ENCODE measurements at places on chromosomes 4 and X.
A peak's percentile ranks its signal among the peaks of the same experiment; 100 is the strongest.

DNA sequence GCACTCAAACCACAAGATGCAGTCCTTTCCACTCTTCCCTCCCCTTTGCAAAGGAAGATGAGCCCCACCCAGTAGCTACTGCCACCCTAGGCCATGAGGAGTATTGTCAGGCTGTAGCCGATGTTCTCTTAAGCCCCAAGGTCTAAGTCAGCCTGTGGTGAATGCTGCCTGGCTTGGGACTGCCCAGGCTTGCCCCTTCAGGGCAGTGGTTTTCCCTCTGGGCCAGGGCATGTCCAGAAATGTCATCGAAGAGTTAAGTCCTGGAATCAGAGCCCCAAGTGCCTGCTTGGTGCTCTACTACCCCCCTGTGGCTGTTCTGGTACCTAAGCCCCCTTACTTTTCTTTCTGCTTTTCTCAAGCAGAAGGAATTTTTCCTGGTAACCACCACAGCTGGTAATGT is 11.8 kb upstream of the PGK1 start:
- no peak for DNase-seq

- peak; percentile 67 for DNase-seq
Observed at GRCh38 chrX:150365051-150365989, 2.2 kb downstream of the MAMLD1 start.

DNA sequence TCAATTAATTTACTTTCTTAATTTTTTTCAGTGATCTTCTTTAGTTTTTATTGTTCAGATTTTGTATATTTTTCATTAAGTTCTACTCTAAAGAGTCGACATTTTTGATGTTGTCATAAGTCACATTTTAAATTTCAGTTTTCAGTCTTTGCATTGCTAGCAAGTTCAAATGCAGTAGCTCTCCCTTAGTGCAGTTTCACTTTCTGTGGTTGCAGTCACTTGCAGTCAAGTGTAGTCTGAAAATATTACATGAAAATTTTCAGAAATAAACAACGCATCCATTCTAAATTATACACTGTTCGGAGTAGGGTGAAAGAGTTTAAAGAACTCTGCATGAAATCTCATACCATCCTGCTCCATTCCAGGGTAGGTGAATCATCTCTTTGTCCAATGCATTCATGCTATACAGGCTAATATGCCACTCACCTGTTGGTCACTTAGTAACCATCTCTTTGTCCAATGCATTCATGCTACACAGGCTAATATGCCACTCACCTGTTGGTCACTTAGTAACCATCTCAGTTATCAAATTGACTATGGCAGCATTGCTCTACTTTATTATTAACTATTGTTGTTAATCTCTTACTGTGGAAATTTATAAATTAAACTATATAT is 356.9 kb downstream of the STPG2 start:
- no peak for DNase-seq

DNA sequence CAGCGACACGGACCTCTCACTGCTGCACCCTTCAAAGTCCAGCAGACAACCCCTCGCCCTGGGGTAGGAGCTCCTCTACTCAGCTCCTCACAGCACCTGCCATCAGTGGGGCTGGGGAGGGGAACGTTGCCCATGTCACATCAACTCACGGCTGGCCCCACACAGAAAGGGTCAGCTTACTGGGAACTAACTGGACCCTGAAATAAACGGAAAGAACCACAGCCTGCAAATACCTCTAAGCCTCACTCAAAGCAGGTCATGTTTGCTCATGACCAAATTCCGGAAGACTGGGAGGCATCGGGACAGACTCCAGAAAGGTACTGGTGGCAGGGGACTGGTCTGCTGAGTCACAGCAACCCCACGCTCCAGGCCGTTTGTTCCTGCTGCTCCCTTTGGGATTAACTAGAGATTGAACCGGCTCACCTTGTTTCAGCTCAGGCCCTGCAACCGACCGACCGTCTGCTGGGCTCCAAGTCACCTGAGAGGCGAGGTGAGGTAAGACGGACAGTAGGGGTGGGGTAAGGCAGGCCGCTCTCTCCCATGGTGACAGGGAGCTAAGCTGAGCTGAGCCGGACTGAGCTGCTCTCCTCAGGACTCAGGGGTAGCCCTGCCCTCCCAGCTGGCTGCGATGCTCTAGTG is 5.6 kb downstream of the G6PD start:
- no peak for DNase-seq

GRCh38 chr4:150115851-150116250 is 37.6 kb downstream of the DCLK2 start:
- no peak for DNase-seq

GRCh38 chr4:76562836-76563453 is 127.9 kb downstream of the SHROOM3 start:
- DNase-seq = no peak

DNA sequence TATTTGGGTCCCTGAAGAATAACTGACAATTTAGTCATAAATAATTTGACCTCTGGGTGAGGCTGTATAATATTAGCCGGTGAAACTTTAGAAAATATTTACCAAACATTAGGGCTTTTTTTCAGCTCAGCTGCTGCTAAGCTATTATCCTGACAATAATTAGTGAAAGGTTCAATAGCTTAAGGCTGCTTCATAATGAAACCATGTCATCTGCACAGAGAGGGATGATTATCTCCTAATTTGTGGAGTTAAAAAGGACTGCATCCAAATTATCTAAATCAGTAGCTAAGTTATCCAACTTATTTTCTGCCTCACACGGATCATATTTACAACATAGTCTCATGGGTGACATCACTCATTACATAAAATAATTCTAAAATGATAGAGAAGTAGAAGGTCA is 1249.8 kb downstream of the RAPGEF2 start:
- DNase-seq = no peak

DNA sequence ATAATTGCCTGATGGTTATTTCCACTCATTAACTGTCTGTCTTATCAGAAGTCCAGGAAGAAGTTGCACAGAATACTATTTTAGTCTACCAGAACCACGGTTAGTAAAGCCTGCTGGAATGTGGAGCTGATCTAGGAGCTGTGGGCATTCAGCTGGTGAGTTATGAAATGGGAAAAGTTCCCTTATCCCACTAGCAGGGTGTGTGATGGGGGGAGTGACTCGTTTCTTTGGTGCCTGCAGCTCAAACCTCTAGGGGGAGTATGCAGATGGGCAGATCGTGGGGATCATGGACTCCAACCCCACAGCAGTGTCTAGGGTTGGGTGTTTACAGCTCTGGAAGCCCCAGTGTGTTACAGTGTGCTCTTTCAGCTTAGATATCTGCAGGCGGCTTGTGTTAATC is 305.7 kb upstream of the BOD1L1 start:
- DNase-seq = no peak

- no peak for DNase-seq
Observed at GRCh38 chr4:11647433-11647832, 218.7 kb upstream of the HS3ST1 start.

DNA sequence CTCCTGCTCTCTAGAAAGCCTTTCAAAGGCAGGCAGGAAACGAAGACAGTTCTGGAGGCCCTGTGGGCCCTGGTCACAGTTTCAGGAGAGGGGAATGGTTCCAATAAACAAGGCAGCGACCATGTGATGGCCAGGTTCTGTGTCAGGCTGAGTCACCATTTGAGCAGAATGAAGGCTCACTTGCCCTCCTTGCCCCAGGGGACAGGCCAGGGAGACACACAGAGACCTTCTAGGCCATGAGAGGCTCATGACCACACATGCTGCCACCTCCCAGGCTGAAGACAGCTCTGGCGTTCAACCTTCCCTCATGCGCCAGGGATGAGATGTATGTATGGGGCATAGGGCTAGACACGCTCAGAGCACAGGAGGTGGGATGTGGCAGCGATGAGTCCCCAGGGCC is 22.9 kb upstream of the TRIM2 start:
- no peak for DNase-seq

DNA sequence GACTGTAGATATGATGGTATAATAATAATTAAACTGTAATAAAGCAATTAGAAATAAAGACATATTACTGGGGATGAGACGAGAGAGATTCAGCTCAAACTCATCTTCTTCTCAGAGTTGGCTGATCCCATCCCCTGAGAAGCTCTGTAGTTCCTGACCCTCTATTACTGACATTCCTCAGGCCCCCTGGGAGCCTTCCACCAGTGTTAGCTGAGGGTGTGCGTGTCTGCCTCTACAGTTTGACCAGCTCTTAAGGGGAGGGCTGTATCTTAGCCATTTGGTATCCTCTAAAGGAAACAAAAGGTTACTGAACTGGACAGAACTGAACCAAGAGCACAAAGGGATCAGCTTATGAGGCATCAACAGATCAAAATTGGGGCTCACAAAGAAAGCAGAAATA is 11.2 kb downstream of the FHDC1 start:
- DNase-seq = no peak

GRCh38 chr4:41454423-41454822 is 83.5 kb upstream of the LIMCH1 start:
- DNase-seq = no peak

DNA sequence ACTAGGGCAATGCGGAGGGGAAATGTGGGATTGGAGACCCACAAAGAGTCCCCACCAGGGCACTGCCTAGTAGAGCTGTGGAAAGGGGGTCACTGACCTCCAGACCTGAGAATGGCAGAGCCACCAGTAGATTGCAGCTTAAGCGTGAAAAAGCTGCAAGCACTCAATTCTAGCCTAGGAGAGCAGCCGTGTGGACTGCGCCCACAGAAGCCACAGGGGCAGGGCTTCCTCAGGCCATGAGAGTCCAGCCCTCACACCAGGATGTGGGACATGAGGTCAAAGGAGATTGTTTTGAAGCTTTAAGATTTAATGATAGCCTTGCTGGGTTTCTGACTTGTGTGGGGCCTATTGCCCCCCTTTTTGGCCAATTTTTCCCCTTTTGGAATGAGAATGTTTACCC is 379.0 kb downstream of the INPP4B start:
- DNase-seq = no peak
